ENCODE measurements at places on chromosomes 16 and 17.

- no peak for DNase-seq
Measured at GRCh38 chr17:43416998-43417890, 18.5 kb downstream of the ARL4D start.

- DNase-seq = no peak
Measured at GRCh38 chr17:55321427-55322060, 56.8 kb downstream of the HLF start.

DNA sequence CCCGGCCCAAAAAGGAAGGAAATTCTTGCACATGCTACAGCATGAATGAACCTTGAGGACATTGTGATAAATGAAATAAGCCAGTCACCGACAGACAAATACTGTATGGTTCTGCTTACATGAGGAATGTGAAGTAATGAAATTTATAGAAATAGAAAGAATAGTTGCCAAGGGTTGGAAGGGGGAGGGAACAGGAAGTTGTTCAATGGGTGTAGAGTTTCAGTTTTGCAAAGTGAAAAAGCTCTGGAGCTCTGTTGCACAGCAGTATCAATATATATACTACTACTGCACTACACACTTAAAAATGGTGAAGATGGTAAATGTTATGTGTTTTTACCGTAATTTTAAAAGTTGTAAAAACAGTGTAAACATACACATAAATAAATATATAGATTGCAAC lies 43.7 kb downstream of the PKD1L3 start:
- no peak for DNase-seq

- DNase-seq = no peak
Measured at GRCh38 chr16:14958970-14959369, 15.9 kb upstream of the PDXDC1 start.

DNA sequence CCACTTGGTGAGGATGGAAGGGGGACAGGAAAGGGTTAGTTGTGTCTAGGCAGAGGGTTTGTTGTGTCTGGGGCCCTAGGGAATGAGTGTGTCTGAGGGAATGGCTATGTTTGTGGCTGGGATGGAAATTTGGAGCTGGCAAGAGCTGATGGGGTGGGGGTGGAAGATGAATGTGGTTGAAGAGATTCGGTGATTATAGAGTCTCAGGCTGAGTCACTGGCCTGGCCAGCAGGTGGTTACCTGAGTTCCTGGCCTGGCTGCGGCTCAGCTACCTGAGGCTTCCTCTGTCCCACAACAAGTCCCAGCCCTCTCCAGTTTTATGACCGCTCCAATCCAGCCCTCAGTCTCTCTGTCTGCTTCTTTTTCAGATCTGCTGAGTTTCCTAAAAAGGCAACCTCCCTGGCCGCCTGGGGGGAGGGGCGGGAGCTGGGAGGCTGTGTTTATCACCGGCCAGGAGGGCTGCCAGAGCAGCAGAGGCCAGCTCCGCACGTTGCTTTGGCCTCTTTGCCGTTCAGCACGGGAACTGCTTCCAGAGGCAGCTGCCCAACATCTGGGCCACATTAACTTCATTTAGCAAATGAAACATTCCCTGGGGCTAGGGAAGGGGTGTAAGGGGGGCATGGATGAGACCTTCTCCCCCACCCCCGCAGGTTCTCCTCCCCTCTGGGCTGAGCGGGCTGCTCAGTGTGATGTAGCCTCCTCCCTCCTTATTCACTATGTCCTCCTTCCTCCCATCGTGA lies 21.8 kb downstream of the ITGB3 start:
- no peak for DNase-seq

DNA sequence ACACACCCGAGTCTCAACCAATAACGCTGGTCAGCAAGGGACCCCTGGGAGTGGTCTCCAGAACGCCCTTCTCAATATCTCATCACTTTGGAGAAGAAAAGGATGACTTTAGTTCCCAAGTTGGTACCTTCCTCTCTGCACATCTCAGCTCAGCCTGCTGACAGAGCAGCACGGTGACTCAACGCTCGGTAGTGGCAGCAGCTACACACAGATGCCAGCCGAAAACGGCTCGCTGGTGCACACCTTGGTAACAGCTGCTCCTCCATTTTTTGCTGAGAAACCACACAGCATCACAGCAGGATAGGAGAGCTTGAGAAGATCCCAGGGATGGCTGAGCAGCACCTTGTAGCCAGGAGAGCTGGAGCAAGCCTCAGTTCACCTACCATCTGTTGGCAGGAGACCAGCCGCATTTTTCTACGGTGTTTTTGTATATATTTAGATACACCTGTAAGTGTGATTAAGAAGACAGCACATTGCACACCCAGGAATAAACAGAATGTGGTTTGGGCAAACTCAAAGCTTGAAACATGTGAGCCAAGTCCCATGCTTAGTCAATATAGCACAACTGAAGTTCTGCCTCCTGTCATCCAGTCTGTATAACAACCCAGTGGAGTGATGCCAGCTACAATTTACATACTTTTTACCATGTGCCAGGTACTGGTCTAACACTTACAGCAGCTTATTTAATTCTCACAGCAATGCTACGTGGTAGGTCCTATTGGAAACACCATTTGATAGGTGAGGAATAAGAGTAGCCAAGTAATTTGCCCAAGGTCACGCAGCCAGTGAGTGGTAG lies 83.8 kb upstream of the ERCC4 start:
- no peak for DNase-seq

DNA sequence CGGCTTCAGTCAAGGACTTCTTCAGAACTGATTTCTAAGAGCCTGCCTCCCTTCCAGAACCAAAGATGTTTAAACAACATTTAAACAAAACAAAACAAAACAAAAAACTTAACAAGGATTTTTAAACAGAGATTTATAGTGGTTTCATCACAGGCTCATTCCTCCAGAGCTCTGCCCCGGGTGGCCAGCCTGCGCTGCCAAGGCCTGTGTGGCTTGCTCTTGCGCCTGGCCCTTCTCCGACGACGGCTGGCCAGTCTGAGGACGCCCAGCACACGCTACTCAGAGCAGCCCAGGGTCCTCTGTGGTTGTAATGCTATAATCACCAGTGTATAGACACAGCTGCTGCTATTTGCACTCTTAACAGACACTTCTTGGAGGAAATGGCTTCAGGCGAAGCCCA lies 307.2 kb upstream of the MYOCD start:
- DNase-seq = no peak

- DNase-seq = no peak
Measured at GRCh38 chr17:773467-774312, 8.4 kb downstream of the GLOD4 start.

GRCh38 chr16:11658896-11659708 lies 9.2 kb upstream of the SNN start:
- no peak for DNase-seq

DNA sequence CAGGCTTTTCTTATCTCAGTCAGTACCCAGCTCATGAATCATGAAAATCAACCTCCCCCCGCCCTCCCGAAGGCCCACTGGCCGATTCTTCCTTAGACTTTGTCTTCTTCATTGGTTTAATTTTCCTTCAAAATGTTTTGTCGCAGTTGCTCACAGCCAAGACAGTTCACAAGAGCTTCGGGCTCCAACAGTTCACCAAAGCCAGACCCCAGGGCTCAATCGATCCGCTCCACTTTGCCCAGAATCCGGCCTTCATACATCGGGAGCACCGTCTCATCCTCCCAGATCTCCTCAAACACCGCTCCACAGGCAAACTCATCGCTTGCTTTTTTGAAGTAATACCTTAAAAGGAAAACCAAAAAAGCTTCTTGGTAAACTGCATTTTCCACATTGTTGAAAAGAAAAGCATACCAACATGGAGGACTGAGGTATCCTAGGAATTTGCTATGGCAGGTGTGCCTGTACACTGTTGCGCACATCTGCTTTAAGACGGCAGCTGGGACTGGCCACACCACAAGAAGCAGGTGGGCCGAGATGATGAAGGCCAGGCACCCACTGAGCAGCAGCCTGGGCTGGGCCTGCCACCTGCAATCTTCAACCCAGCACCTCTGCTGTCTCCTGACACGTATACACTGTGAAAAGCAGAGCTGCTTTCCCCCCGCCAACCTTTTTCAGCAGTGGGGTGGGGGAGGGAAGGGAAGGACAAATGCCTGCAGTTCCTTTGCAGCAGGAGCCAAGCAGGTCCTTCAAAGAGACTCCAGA lies 31.5 kb downstream of the AXIN2 start:
- DNase-seq = no peak

- DNase-seq = no peak
Measured at GRCh38 chr16:57892447-57893096, 78.4 kb downstream of the CNGB1 start.

DNA sequence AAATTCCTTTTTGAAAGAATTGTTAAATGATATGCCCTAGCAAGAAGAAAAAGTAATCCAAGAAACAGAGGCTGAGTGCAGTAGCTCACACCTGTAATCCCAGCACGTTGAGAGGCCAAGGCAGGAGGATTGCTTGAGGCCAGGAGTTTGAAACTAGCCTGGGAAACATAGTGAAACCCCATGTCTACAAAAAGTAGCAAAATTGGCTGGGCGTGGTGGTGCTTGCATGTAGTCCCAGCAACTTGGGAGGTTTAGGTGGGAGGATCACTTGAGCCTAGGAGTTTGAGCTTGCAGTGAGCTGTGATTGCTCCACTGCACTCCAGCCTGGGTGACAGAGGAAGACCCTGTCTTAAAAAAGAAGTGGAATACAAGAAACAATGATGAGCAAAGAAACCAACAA lies 56.1 kb downstream of the NT5M start:
- no peak for DNase-seq

GRCh38 chr17:4256952-4257351 lies 6.8 kb downstream of the ANKFY1 start:
- DNase-seq = no peak
